NCI-H2081 (cell line): ENCODE measurements at places on chromosomes 3 and 15.

- DNase-seq = no peak
Measured at GRCh38 chr15:28915935-28916334, 30.2 kb downstream of the APBA2 start.

- DNase-seq = no peak
Measured at GRCh38 chr3:155426524-155427230, 133.2 kb upstream of the STRIT1 start.

DNA sequence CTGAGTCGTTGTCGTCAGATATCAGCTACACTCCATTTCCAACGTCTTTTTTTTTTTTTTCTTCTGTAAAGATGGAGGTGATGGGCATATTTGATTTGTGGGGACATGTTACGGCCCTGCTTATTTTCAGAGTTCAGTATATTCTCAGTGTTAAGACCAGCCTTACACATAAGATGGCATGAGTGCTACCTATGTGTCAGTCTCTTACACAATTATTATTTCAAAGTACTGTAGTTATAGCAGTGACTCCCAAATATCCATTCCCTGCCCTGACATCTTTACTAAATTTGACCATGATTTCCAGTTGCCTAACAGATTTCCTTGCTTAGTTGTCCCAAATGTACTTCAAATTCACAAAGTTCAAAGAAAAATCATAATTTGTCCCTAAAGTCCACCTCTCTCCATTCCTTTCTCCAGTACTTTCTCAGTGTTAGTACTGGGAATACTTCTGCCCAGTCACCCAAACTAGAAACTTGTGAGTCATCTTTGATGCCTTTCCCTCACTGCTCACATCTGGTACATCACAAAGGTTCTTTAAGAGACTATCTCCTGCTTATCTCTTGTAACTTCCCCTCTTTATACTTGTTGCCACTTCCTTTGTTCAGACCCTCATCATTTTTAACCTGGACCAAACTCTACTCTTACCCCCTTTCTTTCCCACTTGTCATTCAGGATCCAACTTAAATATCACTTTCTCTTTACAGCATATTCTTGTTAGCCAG is 67.0 kb downstream of the ZNF609 start:
- no peak for DNase-seq

DNA sequence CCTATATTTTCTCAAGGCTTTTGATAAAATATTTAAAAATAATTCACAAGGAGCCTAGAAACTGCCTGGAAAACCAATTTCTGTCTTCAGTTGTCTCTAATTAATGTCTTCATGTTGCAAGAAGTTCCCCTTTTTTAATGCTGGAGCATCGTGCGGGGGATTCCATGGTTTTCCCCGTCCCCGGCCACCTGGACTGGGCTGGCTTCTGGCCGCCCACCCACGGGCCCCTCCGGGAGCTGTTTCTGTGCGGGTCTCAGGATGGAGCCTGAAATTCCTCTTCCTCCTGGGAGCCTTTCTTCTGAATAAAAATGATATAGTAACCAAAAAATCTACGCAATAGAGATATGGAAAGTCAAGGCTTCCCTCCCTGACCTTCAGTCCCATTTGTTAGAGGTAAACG is 8.1 kb upstream of the LRRK1 start:
- no peak for DNase-seq

DNA sequence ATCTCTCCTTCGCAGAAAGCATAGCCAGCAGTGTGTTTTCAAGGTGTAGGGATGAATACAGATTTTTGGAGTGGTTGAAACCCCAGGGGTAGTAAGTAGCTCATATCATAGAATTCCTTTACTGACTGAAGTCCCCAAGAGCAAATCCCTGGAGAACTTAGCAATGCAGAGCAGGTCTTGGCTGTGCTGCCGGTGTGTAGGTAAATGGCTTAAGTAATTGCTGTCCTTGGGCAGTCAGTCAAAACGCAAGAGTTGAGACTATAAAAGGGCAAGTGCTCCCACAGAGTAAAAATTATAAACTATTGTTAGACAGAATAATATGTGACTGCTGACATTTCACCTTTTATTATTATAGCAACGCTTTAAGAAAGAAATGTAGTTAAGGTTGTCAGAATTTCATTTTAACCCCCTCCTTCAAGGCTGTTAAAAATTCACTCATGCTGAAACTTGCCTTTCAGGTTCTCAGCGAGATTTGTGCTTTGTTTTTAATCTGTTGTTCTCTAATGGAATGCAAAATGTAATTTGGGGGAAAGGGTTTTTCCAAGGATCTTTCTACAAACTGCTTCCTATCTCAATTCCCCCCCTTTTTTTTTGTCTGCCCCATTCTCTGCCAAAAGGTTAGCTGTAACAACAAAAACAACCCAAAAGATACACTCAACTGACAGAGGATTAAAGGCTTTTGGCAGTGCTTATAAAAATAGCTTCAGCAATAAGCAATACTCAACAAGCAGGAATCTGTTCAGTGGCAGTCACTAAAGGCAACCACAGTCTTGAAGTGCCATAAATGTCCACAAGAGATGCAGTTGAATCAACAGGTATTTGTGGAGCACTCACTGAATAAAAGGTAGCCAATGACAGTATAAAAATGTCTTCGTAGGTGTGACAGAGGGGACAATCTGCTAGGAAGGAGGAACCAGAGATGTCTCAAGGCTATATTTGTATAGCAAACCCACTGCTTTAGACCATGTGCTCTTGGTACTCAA is 105.3 kb downstream of the THRB start:
- no peak for DNase-seq

- DNase-seq = no peak
Measured at GRCh38 chr15:60062826-60063225, 58.7 kb downstream of the FOXB1 start.

DNA sequence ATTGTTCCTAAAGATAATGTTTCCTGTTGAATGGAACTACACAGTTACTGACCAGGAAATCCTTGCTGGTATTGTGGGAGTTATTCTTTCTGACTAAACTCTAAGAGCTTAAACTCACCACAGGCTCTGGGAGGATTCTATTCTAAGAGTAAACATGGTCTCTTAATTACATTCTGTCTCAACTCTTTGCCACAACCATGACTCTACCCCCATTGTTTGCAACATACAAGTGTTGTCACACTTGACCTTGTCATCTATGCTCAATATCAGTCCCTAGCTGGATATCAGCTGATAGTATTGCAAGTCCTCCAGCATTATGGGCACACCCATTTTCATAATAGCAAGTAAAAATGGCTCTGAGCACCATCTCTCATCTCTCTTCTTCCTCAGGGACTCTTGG is 29.6 kb upstream of the SECISBP2L start:
- no peak for DNase-seq

DNA sequence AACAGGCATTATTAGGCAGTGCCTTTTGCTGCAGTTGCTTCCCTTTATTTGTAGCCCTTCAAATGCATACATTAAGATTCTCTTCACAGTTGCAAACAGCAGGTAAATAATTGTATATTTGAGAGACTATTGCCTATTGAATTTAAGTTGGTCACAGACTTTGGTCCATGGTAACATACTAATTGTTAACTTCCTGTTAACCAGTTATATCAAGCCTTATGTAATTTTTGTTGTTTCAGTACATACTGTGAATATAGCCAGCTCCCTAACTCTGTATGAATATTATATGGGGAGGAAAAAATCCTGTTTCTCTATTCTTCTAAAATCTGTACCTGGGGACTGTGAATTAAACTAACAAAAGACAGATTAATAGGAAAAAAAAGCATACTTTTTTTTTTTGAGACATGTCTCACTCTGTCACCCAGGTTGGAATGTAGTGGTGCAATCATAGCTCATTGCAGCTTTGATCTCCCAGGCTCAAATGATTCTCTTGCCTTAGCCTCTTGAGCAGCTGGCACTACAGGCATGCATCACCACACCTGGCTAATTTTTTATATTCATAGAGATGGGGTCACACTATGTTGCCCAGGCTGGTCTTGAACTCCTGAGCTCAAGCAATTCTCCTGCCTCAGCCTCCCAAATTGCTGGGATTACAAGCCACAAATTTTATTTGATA is 53.2 kb downstream of the CHL1 start:
- no peak for DNase-seq

DNA sequence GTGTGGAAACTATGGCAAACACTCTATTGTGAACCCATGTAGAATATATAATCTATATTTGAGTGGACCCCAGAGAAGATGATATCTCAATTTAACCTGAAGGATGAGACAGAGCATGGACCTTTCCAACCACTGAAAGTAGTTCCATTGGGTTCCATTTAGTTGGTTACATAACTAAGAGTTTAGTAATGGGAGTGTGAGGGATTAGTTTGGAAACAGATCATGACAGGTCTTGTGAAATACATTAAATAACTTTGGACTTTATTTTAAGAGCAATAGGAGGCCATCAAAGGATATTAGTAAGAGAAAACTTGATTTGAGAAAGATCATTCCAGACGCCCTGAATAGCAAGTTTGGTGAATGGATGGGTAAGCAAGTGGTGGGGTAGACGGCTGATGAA is 487.2 kb upstream of the ROBO2 start:
- DNase-seq = no peak

DNA sequence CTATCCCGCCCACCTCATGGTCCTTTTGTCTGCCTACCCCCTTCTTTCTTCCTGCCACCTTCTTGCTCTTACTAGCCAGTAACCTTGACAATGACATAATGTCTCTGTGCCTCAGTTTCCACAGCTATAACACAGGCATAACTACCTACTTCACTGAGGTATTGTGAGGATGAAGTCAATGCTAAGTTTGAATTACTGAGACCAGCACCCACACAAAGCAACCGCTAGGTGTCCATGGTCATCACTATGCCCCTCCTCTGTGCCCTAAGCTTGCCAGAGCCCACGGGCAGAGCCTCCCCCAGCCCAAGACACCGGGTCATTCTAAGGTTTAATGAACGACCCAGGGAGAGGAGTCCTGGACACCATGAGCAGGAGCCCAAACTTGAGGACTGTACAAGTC is 101.6 kb downstream of the OXNAD1 start:
- DNase-seq = no peak

- no peak for DNase-seq
Measured at GRCh38 chr15:98699591-98700424, 51.5 kb downstream of the IGF1R start.

DNA sequence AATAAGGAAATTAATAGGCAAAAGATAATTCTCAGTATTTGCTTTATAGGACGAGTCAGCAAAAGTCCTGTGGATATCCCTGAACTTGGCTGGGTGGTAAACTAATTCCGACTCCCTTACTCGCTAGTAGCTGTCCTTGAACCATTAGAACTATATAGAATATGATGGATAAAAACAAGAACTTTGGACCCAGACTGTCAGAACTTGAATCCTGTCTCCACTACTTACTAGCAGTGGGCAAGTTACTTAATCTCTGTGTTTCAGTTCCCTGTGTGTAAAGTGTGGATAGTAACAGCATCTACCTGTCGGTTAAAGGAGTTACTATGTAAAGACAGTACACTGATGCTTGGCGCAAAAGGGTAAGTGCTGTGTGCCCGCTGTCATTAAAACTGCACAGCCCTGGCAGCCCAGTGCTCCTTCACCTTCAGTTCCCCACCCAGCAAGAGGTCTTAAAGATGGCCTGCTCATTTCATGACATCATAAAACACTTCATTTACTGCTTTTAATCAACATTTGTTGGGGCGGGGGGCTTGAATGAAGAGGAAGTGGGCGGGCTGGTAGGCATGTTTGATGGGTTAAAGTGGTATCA is 7.3 kb downstream of the TPM1 start:
- DNase-seq = no peak

- DNase-seq = no peak
Measured at GRCh38 chr3:129308636-129309035, 30.0 kb downstream of the HMCES start.

DNA sequence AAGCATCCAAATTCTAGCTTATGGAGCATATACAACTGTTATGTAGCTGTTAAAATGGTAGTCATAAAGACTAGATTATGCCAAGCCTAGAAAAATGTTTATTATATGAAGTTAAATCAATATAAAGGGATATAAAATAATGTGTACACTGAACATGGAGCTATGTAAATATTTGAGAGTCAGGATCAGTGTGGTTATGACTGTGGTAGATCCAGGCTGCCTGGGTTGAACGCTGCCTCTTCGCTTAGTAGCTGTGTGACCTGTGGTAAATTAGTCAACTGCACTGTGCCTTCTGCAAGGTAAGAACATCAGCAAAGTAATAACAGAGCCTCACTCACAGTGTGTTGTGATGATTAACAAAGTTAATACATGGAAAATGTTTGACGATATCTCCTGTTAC is 212.2 kb downstream of the RBMS3 start:
- DNase-seq = no peak

GRCh38 chr3:188471723-188472122 is 317.8 kb downstream of the LPP start:
- peak; percentile 44 for DNase-seq

DNA sequence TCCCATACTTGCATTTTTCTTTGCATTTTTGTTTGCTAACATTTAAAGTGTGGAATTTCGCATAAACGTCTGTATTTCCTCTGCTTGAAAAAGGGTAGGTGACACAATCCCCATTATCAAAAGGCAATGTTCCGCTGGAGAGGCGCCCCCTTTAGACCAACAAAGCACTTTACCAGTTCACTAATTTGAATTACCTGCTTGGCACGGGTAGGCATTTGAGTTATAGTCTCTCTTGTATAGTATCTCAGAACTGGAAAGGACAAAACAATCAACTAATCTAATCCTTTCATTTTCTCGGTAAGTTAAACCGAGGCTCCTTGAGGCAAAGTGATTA is 775 bp upstream of the CCDC39 start:
- peak; percentile 87 for DNase-seq

DNA sequence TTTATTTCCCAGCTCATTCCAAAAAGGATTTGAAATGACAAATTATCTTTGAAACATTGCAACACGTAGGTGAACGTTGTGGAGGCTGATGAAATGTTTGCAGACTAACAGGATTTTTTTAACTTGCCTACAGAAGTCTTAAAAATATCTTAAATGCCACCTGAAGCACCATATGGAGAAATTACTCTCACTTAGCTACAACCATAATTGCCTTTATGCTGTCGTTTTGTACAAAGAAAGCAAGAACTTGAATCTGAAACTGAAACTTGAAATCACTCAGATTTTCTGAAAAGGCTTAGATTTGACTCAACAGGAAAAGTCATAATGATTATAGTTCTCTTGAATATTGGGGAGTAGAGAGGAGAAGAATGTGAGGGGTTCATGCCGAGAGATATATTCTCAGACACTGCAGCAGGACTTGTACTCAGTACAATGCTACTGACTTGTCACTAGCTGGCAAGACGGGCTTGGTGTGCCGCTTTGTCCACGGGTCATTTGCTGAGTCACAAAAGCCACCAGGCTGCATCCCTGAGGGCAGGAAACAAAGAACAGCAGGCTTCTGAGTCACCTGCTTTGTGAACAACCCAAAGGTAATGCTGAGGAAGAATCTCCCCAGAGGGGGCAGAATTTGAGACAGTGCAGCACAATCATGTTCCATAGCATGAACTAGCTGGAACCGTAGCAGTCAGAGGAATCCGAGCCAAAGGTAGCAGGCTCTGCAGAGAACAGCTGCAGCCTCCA is 7.1 kb upstream of the FMN1 start:
- peak; percentile 90 for DNase-seq
